Stimulated activated CD4-positive, alpha-beta T cell treated with anti-CD3 and anti-CD28 coated beads, Interleukin-1b, Interleukin-23, amount 100 ng/mL, for 4 hours (primary cell): ENCODE measurements at places on chromosomes 5 and 9.

DNA sequence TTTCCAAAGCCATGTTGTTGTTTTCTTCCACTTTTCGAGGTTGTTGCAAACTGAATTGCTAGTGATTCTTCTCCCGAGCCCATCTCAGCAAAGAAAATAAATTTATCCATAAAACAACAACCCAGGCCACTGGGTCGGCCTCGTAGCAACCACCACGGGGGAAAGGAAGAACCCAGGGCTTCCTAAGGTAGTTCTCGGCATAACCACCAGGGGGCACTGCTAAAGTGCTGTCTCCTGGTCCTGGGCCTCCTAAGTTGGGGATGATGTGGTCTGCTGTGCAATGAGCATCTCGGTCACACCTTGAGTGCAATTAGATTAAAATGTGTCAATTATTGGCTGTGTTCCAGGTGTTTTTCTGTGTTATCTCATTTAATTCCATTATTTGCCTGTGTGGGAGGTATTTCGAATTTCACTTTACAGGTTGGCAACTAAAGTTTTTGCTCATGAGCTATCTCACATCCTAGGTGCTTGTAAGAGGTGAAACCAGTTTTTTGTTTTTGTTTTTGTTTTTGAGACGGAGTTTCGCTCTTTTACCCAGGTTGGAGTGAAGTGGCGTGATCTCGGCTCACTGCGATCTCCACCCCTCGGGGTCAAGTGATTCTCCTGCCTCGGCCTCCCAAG, 102.8 kb upstream of the DAP start:
- peak; percentile 40 for DNase-seq

DNA sequence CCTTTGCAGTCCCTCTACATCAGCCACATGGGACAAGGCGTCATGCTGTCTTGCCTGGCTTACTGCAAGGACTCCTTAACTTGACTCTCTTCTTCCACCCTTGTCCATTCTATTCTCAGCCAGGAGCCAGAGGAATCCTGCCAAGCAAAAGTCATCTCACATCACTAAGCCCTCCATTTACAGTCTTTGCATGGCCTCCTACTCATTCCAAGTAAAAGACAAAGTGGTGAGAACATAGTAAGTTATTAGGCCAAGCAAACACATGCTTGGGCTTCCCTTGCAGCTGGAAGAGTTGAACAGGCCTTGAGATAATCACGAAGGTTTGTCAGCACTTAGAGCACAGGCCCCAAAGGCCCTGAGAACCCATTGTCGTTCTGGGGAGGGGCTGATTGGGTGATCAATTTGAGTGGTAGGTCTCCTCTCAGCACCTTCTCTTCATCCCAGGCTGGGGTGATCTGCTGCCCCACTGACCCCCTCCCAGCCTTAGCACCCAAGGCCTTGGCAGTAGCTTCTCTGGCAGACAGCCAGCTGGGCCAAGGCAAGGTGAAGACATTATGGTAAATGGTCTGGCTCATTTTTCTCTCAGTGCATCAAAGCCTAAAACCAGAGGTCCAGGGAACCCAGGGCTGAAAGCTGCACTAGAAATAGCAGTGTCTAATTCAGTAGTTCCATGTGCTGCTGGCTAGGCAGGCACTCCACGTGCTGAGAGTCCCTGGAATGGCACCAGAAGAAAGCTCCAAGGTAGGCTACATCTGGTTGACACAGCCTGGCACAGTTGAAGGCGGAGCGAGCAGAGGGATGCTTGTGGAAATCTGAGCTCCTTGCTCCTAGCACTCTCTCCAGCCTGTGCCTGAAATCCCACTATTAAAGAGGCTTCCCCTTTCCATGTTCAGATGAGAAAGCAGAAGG, 121.4 kb downstream of the ASTN2 start:
- DNase-seq = no peak

GRCh38 chr9:112094948-112095681, 80.0 kb downstream of the SUSD1 start:
- no peak for DNase-seq

GRCh38 chr5:176658007-176658599, 10.8 kb downstream of the TSPAN17 start:
- peak; percentile 56 for DNase-seq
